ENCODE measurements at places on chromosomes 2 and 18. TPM values are rescaled to one million over a fixed set of nuclear protein-coding genes. Genes with fewer than 3 reads are reported as not detected.

Gene MZT2A
- 140 TPM for total RNA-seq

DNA sequence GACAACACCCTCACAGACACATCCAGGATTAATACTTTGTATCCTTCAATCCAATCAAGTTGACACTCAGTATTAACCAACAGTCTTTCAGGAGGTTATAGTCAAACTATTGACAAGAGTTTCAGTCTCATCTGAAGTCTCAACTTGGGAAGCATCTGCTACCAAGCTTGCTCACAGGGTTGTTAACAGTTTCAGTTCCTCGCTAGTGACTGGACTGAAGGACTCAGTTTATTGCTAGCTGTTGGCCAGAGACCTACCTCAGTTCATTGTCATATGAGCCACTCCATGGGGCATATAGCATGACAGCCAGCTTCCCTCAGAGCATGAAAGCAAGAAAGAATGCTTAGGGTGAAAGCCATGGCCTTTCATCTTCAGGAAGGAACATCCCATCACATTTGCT is 228.6 kb downstream of the EPHA4 start:
- DNase-seq = no peak

Gene KCNF1
- not detected for total RNA-seq

DNA sequence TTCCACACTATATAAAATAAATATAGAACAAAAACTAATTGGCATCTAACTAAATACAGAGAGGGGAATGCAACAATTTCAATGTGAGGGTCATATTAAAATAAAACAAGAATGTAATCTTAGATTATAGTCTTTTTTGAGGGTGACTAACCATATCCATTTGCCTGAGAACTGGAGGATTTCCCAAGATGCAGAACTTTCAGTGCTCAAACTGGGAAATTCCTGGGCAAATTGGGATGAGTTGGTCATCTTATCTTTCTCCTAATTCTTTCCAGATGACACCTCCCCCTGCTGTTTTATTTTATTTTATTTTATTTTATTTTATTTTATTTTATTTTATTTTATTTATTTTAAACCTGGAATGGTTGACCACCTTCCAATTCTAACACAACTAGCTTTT is 846.2 kb downstream of the SLC4A3 start:
- DNase-seq = no peak

Gene ABCG8
- total RNA-seq = not detected

GRCh38 chr2:177169810-177170514 is 42.6 kb upstream of the HNRNPA3 start:
- no peak for DNase-seq

Gene ZNF385B
- total RNA-seq = 11.5 TPM

DNA sequence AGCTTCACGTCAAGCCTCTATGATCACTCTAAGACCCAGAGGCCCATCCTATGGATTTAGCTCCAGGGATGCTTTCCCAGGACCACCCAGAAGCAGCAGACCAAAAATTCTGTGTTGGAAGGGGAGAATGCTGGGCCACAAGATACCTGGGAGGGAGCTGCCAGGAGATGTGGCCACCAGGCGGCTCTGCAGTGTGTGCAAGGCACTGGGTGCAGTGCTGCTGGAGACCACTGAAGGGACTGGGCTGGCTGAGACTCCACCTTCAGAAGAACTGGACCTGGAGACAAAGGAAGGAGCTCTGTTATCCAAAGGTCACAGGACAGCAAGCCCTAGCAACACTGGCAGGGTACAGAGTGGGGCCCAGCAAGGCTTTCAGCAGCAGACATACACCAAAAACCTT is 34.0 kb downstream of the KANSL3 start:
- DNase-seq = no peak

DNA sequence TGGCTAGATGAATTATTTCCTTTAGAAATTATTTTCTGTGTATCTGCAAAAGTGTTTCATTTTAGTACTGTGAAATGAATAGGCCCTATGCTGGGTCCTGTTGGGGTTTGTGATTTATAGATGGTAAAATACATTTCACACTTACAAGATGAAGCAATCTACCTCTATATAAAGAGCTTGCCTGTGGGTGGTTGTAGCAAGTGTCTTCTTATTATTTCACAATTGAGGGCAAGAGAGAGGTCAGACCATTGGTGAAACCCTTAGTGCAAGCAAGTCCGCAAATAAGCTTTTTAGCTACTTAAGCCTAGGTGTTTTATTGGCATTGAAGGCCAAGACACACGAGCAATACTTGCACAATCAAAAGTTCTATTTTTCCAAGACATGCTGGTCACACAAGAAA is 153.1 kb downstream of the FMNL2 start:
- no peak for DNase-seq

- DNase-seq = no peak
Measured at GRCh38 chr18:52386306-52386705, 46.3 kb downstream of the DCC start.

DNA sequence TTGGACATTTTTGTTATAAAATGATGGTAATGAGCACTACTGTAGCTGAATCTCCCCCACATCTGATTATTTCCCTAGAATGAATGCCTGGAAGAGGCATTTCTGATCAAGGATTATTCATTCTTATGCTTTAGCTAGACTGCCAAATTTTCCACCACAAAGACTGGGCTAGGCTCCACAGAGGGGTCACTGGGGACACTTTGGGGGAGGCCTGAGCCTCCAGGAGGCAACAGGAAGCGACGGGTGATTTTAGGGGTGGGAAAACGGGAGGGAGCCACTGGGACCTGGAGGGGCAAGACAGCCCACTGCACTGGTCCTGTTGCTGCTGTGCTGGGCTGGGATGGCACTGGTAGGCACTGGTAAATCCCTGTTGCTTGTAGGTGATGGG is 2.4 kb upstream of the ASB1 start:
- no peak for DNase-seq

DNA sequence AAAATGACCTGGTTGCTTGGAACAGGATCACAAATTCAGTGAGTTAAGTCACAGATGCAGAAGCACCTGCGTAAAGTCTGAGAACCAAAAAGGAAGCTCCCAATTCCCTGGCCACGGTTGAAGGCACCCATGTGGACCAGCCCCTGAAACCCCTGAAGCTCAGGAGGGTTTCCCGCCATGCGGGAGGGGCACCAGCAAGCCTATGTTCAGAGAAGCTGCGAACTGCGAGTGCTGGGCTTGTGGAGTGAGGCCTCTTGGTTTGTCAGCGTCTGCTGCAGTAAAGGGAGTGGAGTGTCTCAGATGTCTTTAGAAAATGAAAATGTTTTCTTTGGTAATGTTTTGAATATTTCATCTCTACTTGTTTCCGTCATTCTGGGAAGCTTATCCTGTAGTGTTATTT is 16.1 kb upstream of the ACKR3 start:
- peak; percentile 58 for DNase-seq

- DNase-seq = no peak
Measured at GRCh38 chr2:182207049-182207746, 219.6 kb downstream of the PDE1A start.

- no peak for DNase-seq
Measured at GRCh38 chr2:25347205-25347815, 5.6 kb upstream of the DNMT3A start.

Gene PLEKHB2
- 46.7 TPM for total RNA-seq

GRCh38 chr2:128809259-128809636 is 490.6 kb upstream of the HS6ST1 start:
- no peak for DNase-seq

- DNase-seq = no peak
Measured at GRCh38 chr2:135662088-135662487, 79.6 kb upstream of the UBXN4 start.

DNA sequence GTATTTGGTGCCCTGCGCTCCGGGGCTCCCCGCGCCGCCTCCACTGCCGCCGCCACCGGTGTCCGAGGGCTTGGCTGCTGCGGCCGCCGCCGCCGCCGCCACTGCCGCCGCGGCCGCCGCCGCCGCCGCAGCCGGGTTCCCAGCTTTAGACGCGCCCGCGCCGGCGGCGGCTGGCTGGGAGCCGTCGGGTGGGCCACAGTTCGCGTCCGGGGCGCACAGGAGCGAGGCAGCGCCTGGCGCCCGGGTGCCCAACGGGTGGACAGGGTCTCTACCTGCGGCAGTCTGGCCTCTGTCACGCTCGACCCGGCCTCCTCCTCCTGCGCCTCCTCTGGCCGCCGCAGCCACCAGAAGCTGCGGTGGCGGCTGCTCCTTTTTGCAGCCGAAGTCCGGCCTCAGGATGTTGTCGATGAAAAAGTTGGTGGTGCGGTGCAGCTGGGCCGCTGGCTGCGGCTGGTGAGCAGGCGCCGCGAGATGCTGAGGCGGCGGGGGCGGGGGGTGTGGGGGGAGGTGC is 951 bp downstream of the EN1 start:
- DNase-seq = no peak

- DNase-seq = no peak
Measured at GRCh38 chr2:79876430-79876829, 363.6 kb downstream of the CTNNA2 start.

Gene GCG
- not detected for total RNA-seq

DNA sequence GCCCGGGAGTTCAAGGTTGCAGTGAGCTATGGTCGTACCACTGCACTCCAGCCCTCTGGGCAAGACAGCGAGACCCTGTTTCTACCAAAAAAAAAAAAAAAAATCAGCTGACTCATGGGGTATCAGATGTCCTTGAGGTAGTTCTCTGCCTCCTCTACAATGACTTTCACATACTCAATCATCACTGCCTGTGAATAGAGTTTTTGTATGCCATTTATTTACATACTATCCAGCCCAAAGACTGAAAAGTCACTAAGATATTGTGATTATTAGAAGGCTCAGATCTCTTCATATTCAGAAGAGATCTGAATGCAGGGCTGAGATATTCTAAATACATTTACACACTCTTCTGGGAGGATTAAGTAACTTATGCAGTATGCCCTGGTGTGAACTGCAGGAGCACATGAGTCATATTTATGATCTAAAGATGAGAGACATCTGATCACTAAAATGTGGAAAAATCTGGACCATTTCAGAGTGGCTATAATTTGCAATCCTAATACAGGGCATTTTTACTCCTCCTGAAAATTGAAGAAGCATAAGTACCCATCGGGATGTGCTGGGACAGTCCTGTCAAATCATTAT is 38.9 kb downstream of the KLF7 start:
- DNase-seq = no peak

Data from vagina (tissue), 2 donors.